ENCODE measurements at places on chromosomes 7 and 10.

- no peak overlapping the region for H3K27ac ChIP-seq
- no peaks in the 10 kb centered on the region for H3K27me3 ChIP-seq
- H3K36me3 ChIP-seq, result no peaks in the 10 kb centered on the region
- no peak overlapping the region for H3K4me3 ChIP-seq
These were observed 125.9 kb downstream of the C10orf90 start for GRCh38 chr10:126544565-126544964.

DNA sequence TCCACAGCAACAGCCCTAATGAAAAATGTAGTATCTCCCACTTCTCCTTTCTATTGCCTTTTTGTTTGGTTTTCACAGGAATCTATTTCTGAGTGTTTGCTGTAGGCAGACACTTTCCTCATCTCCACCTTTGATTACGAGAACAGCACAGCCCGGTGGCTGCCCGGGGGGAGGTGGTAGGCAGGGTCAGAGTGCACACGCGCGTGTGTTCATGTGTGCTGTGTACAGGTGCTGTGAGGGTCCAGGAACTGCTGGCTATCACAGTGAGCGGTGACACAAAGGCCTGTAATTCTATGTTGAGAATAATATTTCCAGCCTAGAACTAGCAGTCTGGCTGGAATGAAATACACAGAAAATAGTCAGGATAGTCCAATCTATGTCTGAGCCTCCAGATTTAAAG, 212.8 kb downstream of the ADARB2 start:
- H3K4me3 ChIP-seq, result no peak overlapping the region
- H3K4me1 ChIP-seq, result no peaks in the 10 kb centered on the region
- no peak for DNase-seq
- H3K27me3 ChIP-seq, result no peaks in the 10 kb centered on the region
- no peak overlapping the region for H3K27ac ChIP-seq

- no peaks in the 10 kb centered on the region for H3K27me3 ChIP-seq
- no peaks in the 10 kb centered on the region for H3K36me3 ChIP-seq
- H3K4me3 ChIP-seq, result peak overlapping the region; percentile 40
- DNase-seq, result peak; percentile 37
- H3K4me1 ChIP-seq, result peaks cover 5% of the 10 kb centered on the region
These were observed 37.8 kb upstream of the PSAP start for GRCh38 chr10:71888623-71889387.

DNA sequence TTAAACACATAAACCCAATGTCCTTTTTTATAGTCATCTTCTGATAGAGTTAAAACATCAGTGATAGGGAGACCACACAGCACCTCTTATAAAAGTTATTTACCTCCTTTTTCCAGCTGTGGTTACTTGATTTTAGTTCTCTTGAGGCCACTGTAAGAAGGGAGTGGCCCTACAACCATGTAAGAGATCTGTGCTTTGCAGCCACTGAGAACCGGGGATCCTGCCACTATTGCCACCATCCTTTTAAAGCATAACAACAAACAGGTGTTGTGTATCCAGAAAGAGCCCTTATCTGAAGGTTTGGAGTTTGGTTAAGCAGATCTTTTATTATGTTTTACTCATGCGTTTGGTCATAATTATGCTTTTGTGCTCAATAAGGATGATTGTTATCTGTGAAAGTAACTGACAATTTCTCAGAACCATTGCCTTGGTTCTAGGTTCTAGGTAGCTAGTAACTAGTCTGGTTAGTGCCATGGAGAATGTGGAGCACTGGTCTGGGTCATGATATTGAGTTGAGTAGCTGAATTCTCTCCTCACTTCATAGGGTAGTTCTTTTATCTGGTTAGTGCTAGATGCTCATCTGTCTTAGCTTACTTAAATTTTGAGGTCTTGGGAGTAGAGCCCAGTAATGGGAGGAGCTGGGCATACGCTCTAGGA, 56.5 kb downstream of the ST7 start:
- H3K36me3 ChIP-seq, result no peaks in the 10 kb centered on the region
- H3K27me3 ChIP-seq, result no peaks in the 10 kb centered on the region
- H3K4me1 ChIP-seq, result peaks cover 3% of the 10 kb centered on the region
- no peak overlapping the region for H3K27ac ChIP-seq
- H3K4me3 ChIP-seq, result no peak overlapping the region

GRCh38 chr7:105916603-105917002, 40.2 kb upstream of the ATXN7L1 start:
- DNase-seq, result no peak
- H3K4me3 ChIP-seq, result no peak overlapping the region
- no peaks in the 10 kb centered on the region for H3K4me1 ChIP-seq
- H3K27me3 ChIP-seq, result no peaks in the 10 kb centered on the region
- no peaks in the 10 kb centered on the region for H3K36me3 ChIP-seq

- H3K4me1 ChIP-seq, result no peaks in the 10 kb centered on the region
- H3K4me3 ChIP-seq, result no peak overlapping the region
- no peaks in the 10 kb centered on the region for H3K36me3 ChIP-seq
- H3K27me3 ChIP-seq, result no peaks in the 10 kb centered on the region
- DNase-seq, result no peak
- H3K27ac ChIP-seq, result no peak overlapping the region
These were observed 220.5 kb downstream of the PTPRN2 start for GRCh38 chr7:158366916-158367633.

GRCh38 chr7:102404005-102404861, 8.1 kb downstream of the PRKRIP1 start:
- H3K27me3 ChIP-seq, result no peaks in the 10 kb centered on the region
- H3K27ac ChIP-seq, result no peak overlapping the region
- DNase-seq, result peak; percentile 69

All from small intestine (tissue), 16 donors.